Stimulated activated CD8-positive, alpha-beta memory T cell treated with anti-CD3 and anti-CD28 coated beads, Interleukin-7, amount 100 ng/mL, for 1 hour (primary cell): ENCODE measurements at places on chromosomes 3 and 15.

GRCh38 chr3:134956395-134956794 lies 161.3 kb downstream of the EPHB1 start:
- no peak for DNase-seq

DNA sequence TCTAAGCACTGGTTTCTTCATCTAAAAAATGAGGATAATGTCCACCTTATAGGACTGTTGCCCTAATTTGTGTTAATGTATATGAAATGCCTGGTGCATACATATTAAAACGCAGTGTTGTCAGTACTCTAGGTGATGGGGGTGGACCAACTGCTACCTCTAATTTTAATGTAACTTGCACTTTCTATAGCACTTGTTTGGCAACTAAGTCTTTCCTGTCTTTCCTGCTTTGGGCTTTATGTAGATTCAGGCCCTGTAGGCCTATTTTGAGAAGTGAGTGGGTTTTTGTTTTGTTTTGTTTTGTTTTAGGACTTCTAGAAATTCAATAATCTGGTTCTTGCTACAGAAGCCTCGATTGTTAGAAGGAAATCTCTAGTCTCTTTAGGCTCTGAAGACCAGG lies 21.2 kb downstream of the SLC7A14 start:
- DNase-seq = no peak

DNA sequence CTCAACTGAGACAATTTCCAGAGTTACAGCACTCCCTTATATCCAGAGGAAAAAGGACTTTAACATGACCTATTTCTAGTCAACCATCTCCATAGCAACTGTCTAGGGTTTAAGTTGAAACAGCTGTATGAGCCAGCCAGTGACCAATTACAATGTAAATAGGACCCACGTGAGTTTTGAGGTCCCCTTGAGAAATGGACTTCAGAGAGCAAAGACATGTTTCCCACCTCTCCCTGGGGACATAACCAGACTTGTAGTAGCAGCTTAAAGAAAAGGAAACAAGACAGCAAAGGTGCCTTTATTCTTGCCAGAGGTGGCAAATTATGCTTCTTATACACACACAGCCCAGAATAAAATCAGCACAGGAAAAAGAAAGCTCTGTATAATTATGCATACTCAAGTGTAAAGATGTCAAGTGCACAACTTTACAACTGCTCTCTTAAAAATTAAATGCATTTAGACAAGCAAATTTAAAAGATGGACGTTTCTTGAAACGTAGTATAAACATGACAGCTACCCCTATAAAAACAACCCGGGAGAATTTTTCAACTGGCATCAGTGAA lies 40.2 kb downstream of the SUMF1 start:
- no peak for DNase-seq

DNA sequence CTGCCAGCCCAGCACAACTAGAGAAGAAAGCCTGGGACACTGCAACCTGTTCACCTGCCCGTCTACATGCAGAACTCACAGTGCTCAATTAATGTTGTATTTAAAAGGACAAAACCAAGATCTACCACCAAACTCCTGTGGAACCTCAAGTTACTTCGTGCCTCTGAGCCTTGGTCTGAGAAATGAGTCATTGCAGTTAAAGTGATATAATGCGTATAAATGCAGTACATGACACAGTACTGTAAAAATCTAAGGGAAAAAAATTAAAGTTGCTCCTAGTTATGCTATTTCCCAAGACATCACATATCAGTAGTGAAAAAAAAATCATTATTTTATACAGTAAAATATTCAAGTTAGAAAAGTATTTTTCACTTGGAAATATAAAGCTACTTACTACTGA lies 138.9 kb downstream of the ZIC4 start:
- no peak for DNase-seq

GRCh38 chr3:9730657-9731205 lies 804 bp upstream of the BRPF1 start:
- DNase-seq = no peak

DNA sequence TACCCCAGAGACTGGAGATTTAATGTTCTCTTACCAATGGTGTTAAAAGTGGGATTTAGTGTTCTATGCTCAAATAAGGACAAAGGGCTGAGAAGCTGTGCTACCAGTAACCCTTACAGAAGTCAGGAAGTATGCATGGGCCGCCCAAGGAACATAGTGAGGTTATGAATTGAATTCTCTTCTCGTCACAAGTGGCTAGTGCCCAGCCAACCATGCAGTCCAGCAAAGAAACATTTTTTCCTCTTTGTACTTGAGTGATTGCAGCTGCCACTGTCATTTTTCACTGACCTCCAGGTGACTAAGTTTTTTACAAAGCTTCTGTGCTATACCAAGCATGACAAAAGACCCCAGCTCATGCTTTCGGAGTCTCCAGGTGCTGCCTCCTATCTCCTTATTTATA lies 110.6 kb upstream of the DCBLD2 start:
- no peak for DNase-seq

- no peak for DNase-seq
These were observed 802 bp downstream of the RCN2 start for GRCh38 chr15:76932135-76932966.

DNA sequence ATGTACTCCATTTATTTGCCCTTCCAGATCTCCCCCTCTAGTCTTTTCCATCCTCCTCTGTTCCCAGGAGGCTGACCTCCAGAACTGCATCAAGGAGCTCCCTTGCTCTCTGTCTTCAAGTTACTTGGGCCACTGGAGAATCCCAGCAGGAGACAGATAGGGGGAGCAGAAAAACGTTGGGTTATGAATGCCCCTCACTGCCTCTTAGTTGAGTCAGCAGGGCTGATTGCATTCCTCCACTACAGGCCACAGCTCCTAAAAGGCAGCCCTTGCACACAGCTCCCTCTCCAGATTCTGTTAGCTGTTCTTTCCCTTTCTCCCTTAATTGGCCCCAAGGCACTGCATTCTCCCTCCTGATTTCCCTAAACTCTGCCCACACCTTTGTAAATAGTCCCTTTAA lies 12.4 kb upstream of the CEP152 start:
- no peak for DNase-seq

DNA sequence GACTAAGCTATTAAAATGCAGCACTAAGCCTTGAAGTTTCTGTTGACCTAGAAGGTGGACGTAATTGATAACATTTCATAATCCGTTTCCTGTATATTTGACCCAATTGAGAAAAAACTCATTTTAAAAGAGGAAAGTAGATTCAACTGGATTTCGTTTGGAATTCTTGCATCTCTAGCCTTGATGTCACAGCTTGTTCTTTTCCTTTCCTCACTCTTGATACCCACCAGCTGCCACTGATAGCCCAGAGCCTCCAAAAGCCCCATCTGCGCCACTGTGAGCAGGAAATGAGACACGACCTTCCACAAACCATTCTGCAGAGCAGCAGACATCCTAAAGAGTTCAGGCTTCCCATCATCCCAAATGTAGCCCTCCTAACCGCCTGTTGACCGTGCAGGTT lies 61.8 kb downstream of the FOXB1 start:
- DNase-seq = no peak

- DNase-seq = no peak
These were observed 376.9 kb upstream of the ARPP21 start for GRCh38 chr3:35262406-35262805.

DNA sequence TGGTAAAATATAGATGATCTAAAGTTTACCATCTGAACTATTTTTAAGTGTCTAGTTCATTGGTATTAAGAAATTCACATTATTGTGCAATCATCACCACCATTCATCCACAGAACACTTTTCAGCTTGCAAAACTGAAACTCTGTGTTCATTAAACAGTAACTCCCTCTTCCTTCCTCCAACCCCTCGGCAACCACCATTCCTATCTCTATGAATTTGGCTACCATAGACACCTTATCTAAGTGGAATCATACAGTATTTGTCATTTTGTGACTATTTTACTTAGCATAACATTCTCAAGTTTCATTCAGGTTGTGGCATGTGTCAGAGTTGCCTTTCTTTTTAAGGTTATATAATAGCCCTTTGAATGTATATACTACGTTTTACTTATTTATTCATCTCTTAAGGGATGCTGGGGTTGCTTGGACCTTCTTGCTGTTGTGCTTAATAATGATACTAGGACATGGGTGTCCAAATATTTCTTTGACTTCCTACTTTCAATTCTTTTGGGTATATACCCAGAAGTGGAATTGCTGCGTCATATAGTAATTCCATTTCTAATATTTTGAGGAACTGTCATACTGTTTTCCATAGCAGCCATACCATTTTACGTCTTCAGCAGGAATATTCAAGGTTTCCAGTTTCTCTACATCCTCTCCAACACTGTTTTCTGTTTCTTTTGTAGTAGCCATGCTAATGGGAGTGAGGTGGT lies 20.9 kb downstream of the KAT2B start:
- DNase-seq = no peak

DNA sequence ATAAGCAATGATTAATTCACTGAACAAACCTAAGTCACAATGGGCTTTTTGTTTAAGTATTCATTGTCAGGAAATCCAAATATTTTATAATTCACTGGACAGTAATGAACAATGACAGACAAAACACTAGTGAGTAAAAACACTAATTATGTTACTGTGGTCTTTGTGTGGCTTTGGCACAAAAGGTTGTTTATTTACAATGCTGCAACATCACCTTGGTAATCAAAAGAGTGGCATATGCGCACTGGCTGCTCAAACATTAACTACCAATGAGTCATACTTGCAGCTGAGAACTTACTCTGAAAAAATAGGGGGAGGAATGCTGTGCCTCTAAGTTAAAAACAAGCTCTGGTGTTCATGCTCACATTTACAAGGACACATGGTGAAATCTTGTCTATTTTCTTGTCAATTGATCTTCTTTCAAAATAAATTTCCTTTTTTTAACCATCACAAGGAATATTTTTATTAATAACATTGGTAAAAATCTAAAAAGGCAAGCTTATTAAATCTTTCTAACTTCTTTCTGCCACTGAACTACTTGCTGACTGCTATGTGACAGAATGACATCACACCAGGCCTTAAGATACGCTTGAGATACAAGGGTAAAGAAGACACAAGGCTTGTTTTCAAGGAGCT lies 85.2 kb upstream of the PPIB start:
- no peak for DNase-seq
